Hepatocyte (in vitro differentiated cells): ENCODE measurements at places on chromosomes 13 and 19.

DNA sequence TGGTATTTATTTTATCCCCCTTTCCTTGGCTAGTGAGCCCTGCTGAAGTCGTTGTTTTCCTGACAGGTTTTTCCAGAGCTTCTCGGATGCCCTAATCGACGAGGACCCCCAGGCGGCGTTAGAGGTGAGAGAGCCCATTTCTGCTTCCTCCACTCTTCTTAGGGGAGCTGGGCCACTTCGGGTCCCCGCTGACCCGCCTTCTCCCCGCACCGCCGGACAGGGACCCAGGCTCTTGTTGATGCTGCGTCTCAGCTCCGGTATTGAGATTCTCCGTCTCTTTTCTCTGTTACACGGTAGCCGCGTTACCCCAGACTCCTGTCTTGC, 306 bp downstream of the SUGT1 start:
- DNase-seq = no peak

DNA sequence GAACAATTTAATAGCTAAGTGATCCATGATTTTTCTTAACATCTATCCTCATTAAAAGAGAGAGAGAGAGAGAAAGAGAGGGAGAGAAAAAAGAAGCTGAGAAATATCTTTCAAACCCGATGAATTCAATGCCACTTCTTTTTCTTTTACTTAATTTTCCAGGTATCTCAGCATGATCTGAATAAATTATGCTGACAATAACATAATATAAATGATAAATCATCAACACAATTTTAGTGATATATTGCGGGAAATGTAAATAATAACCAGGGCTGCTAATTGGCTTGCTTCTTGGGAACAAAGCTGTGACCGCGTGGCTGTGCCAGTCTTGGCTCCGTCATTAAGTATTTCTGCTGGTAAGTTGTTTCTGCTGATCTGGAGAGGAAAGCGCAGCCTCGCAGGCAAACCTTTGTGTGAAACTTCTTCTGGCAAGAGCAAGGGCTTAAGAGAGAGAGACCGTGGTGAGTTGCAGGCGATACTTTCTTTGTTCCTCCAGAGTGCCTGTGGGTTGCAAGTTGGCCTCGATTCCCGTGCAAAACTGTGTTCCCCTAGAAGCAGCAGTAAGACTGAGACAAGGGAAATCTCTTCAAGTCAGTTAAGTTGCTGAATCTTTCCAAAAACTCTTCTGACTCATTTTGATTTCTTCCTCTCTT, 489.1 kb upstream of the TSHZ3 start:
- DNase-seq = no peak

- no peak for DNase-seq
These were observed 16.6 kb upstream of the ZNF253 start for GRCh38 chr19:19849056-19849455.

DNA sequence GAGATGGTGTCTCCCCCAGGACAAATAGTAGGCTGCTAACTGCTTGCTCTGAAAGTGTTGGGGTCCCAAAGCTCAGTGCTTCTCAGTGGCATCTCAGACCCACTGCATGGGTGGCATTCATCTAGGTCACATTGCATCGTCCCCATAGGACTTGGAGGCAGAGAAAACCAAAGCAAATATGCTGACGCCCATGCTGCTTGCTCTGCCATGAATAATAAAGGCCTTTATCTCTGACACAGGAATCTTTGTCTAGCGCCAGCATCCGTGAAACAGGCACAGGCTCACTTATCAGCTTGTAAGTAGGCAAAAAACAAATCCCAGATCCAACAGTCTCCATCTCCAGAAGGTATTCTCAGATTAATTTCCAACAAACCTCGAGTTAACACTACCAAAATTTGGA, 18.9 kb upstream of the IPO5 start:
- DNase-seq = no peak

- DNase-seq = peak; percentile 32
These were observed 364.5 kb downstream of the GPC5 start for GRCh38 chr13:91762957-91763356.

DNA sequence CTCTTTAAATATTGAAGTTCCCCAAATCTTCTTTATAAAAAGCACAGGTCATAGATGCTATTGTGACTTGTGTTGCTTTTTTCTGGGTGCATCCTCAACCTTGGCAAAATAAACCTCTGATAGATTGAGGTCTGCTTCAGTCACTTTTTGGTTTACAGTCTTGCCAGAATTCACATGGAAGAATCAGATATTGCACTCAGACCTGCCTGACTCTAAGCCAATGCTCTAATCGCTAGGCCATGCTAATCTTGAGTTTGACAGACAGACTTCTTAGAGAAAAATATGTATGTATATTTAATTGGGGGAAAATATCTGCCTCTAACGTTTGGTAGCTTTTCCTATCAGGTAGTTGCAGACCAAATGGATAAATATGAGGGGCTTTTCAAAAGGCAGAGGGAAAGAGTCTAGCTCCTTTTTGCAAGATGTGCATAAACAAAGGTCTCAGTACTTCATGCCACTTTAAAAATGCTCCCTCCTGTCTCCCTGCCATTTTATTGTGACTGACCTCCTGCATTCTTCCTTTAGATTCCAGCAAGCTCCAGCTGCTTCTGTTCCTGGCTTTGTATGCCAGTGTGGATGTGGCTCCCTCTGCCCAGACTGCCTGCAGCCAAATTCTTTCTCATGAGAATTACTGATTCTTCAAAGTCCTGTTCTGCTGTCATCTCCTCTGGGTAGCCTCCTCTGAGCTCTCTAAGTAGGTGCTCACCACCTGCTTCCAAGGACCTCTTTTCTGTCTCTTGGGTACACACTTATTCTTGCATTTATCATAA, 42.4 kb upstream of the RFC3 start:
- DNase-seq = no peak

- DNase-seq = no peak
These were observed 10.8 kb downstream of the ZNF101 start for GRCh38 chr19:19679176-19680073.

GRCh38 chr13:28327373-28328270, 167.3 kb downstream of the FLT1 start:
- no peak for DNase-seq

GRCh38 chr13:108705031-108705430, 75.6 kb downstream of the MYO16 start:
- DNase-seq = peak; percentile 43

DNA sequence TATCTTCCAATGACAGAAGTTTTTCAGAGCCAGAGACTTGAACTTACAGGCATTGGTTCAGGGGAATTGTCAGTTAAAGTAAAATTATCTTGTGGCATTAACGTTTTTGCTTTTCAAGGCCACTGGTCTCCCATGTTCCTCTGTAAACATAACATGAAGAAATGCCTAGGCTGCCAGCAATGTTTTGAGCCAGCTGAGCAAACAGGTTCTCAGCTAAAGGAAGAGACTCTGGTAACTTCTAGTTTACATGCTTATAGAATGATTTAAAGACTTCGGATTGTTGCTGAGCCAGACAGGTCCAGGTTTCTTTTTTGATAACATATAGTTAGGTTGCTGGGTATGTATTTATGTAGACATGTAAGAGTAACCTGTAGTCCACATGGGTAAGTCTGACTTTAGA, 35.7 kb downstream of the ZNF493 start:
- no peak for DNase-seq
